ENCODE measurements at places on chromosomes 4 and X. TPM values are rescaled to one million over a fixed set of nuclear protein-coding genes. Genes with fewer than 3 reads are reported as not detected.

Gene SPANXA1
- polyA plus RNA-seq: not detected

Gene PDLIM5
- polyA plus RNA-seq: 243 TPM

Gene ZNF711
- polyA plus RNA-seq: 2.2 TPM

Gene STAG2
- polyA plus RNA-seq: 9.1 TPM

Gene PCDH7
- 11.1 TPM for polyA plus RNA-seq

Gene CSAG3
- polyA plus RNA-seq: not detected

Gene ZNF157
- not detected for polyA plus RNA-seq

Gene AMELX
- polyA plus RNA-seq: not detected

Gene SPON2
- 0.10 TPM for polyA plus RNA-seq

Gene GATA1
- not detected for polyA plus RNA-seq

Gene FAM9B
- not detected for polyA plus RNA-seq

Gene SLC6A14
- not detected for polyA plus RNA-seq

Gene RAB41
- polyA plus RNA-seq: not detected

Measured in endothelial cell of umbilical vein (primary cell).